Heart left ventricle (tissue), 16 donors: ENCODE measurements at places on chromosomes 13 and 19. TPM values are rescaled to one million over a fixed set of nuclear protein-coding genes. Genes with fewer than 3 reads are reported as not detected.

CGB3 gene
- total RNA-seq, result not detected

CLEC4G gene
- total RNA-seq, result 0.29 TPM

DNA sequence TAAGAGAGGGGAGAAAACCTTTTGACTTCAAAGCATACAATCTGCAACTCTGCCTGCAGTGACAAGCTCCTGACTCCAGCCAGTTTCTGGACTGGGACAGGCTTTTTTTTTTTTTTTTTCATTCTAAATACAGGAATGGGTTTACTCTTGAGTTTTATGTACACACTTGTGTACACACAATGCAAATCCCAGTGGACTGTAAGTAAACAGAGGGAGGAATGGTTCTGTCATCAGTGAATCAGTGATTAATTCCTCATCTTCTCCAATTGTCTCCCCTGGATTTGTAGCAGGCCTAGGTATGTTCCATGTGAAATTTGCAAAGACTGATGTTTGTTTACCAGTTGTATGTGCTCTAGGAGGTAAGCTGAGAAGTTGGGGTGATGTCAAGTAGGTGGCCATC, 184.8 kb downstream of the SHISA2 start:
- H3K27ac ChIP-seq, result no peak overlapping the region
- H3K36me3 ChIP-seq, result no peaks in the 10 kb centered on the region
- H3K4me3 ChIP-seq, result no peak overlapping the region
- H3K4me1 ChIP-seq, result no peaks in the 10 kb centered on the region

- peaks cover 4% of the 10 kb centered on the region for H3K4me1 ChIP-seq
- peaks cover 31% of the 10 kb centered on the region for H3K27me3 ChIP-seq
- no peaks in the 10 kb centered on the region for H3K36me3 ChIP-seq
- DNase-seq, result no peak
Observed at GRCh38 chr19:15563325-15563794, 51.7 kb upstream of the CYP4F8 start.

GRCh38 chr13:82248762-82249161, 1633.5 kb downstream of the SLITRK1 start:
- H3K27me3 ChIP-seq, result no peaks in the 10 kb centered on the region
- H3K4me3 ChIP-seq, result no peak overlapping the region
- H3K36me3 ChIP-seq, result no peaks in the 10 kb centered on the region
- no peak for DNase-seq

GRCh38 chr19:38989066-38989605, 13.6 kb upstream of the FBXO17 start:
- no peak overlapping the region for H3K27ac ChIP-seq
- DNase-seq, result no peak
- H3K4me1 ChIP-seq, result no peaks in the 10 kb centered on the region
- no peak overlapping the region for H3K4me3 ChIP-seq
- H3K36me3 ChIP-seq, result no peaks in the 10 kb centered on the region

DNA sequence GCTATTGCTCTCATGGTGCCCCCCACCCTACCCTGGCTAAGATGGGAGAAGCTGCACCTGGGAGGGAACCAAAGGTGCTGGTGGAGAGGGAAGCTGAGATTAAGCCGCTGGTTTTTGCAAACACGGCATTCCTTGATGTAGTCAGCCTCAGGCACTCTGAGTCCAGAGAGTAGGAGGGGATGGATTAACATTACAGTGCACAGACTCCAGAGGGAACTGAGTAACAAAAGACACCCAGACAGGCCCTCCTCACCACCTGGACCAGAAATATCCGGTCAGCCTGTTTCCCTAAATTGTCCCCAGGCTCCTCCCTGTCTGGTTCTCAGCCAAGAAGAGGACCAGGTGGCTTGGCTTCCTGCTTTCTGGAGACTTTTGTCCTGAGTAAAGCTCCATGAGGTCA, 28.9 kb upstream of the PABPC3 start:
- no peaks in the 10 kb centered on the region for H3K36me3 ChIP-seq
- H3K4me3 ChIP-seq, result no peak overlapping the region
- H3K27me3 ChIP-seq, result peaks cover 30% of the 10 kb centered on the region
- H3K4me1 ChIP-seq, result no peaks in the 10 kb centered on the region

EHD2 gene
- 88.9 TPM for total RNA-seq

COX6B2 gene
- total RNA-seq, result not detected

GRCh38 chr19:17114414-17114831, 38.8 kb downstream of the MYO9B start:
- no peak for DNase-seq
- no peak overlapping the region for H3K27ac ChIP-seq
- peaks cover 24% of the 10 kb centered on the region for H3K4me1 ChIP-seq
- H3K36me3 ChIP-seq, result peaks cover 7% of the 10 kb centered on the region
- no peak overlapping the region for H3K4me3 ChIP-seq
- no peaks in the 10 kb centered on the region for H3K27me3 ChIP-seq

DNA sequence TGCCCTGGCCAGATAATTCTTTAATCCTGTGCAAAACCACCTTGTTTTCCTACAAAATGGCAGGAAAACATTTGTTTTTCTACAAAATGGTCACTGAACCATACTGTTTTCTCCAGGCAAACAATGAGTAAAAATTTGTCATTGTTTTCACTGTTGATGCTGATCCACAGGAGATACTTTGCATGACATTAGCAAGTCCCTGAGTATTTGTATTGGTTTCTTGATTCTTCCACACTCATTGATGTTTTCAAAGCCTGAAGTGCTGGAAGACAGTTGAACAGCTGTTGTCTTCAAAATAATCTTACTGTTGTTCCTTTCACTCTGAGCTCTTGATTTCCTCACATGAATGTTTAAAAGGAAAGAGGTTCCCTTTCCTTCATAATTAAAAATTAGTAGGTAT, 123.1 kb upstream of the HTR2A start:
- H3K27me3 ChIP-seq, result no peaks in the 10 kb centered on the region
- H3K36me3 ChIP-seq, result no peaks in the 10 kb centered on the region
- H3K4me3 ChIP-seq, result no peak overlapping the region
- H3K4me1 ChIP-seq, result no peaks in the 10 kb centered on the region
- DNase-seq, result no peak

CTXN1 gene
- 3.3 TPM for total RNA-seq

- H3K27ac ChIP-seq, result no peak within 1 kb of the TSS
- no peaks in the 10 kb centered on the region for H3K4me1 ChIP-seq
- H3K27me3 ChIP-seq, result no peaks in the 10 kb centered on the region
- H3K4me3 ChIP-seq, result no peak within 1 kb of the TSS
- no peak for DNase-seq
Observed at GRCh38 chr13:97953376-97953970, at the start of gene IPO5. Gene IPO5 (plus strand): TSS chr13:97953675. CDS start chr13:97976697, 23,022 bp downstream.

DNA sequence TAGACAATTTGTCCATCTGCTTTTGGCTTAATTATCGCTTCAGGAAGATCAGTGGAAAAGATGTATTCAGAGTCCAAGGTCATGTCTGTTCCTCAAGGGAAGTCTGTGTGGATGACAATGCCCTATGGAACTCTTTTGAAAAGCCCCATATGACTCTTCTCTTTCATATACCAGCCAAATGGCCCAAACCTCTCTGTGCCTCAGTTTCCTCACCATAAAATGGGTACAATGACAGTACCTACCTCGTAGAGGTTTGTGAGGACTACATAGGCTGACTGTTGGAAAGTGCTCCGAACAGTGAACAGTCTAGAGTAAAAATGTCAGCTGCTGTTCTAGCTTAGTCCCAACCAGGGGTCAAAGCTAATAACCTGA, 104.6 kb downstream of the COL4A2 start:
- DNase-seq, result no peak
- H3K27me3 ChIP-seq, result no peaks in the 10 kb centered on the region
- H3K36me3 ChIP-seq, result peaks cover 7% of the 10 kb centered on the region
- H3K4me1 ChIP-seq, result peaks cover 70% of the 10 kb centered on the region
